ENCODE measurements at places on chromosomes 3 and 15.

DNA sequence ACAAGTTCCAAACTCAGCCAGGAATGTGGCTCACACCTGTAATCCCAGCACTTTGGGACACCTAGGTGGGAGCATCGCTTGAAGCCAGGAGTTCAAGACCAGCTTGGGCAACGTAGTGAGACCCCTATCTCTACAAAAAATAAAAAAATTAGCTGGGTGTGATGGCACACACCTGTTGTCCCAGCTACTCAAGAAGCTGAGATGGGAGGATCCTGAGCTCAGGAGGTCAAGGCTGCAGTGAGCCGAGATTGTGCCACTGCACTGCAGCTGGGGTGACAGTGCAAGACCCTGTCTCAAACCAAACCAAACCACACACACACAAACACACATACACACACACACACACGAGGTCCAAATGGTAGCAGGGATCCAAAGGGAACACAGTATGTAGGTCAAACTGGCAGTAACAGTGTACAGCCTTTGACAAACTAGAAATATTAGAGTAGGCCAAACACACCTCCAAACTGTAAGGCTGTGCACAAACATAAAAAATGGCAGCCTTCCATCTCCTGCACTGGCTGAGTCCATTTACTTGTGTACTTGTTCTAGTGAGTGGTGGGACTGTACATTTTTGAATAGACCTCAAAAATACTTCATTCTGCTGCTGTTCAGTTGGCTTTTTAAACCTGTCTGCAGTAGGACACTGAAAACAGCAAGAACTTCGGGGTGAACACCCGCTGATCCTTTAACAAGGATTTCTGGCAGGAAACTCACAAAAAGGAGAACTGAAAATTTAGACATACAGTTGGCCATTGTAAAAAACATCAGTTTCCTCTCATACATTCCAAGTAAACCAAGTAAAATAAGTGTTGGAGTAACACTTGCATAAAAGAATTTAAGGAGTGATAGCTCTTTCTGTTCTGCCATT, 33.6 kb downstream of the INTS14 start:
- DNase-seq = no peak

GRCh38 chr15:65069179-65069578, 1.4 kb upstream of the RASL12 start:
- no peak for DNase-seq

DNA sequence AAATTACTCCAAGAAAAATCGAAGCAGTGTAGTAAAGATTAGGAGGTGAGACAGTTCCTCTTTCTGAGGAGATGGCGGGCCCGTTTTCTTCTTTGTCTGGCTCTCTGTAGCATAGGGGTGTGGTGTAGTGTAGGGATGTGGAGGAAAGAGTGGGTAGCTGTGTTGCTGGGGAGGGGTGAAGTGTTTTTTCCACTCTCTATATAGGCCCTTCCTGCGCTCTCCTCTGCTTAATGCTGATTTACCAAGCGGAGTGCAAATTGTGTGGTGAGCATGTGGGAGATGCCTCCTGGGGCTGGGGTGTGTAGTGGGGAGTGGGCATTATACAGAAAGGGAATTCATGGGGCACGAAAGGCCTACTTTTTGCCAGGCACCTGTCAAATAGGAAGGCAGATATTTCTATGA, 94.9 kb downstream of the ST6GAL1 start:
- DNase-seq = no peak

GRCh38 chr3:48470286-48470685, 23.7 kb downstream of the ATRIP start:
- no peak for DNase-seq

- DNase-seq = no peak
These were observed 55.8 kb downstream of the TRIM71 start for GRCh38 chr3:32873531-32874130.

GRCh38 chr3:62667714-62668113, 207.5 kb downstream of the CADPS start:
- no peak for DNase-seq

DNA sequence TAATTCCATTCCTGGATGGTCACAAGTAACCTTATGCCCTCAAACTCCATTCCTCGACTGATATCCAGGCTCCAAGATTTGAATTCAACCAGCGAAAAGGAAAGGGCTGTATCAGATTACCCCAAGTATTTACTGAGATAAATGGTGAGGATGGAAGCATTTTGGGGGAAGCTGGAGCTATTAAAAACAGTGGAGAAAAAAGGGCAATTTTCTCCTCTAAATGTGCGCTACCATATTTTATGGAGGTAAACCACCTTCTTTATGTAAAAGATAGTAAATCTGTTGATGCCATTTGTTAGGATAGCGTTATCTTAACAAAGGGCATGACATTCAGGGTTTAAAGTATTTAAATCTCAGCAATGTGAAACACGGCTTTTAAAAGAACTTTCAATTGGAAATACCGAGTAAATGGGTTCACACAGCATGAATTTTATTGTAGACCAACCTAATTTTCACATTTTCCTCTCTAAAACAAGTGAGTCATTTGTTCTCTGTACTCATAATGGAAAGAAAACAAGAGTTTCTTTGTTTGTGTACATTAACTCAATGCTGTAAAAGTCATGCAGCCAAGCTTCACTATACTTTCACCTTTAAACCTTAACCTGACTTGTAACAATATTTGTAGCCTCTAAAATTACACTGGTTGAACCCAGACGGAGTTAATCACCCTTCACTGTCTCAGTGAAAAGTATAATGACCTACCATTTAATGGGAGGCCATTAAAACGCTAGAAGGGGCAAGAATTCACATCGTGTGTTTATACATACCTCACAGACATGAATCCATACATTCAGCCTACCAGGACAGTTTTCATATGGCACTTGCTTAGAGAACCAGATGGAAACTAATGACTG, 773.4 kb downstream of the ROBO1 start:
- no peak for DNase-seq

DNA sequence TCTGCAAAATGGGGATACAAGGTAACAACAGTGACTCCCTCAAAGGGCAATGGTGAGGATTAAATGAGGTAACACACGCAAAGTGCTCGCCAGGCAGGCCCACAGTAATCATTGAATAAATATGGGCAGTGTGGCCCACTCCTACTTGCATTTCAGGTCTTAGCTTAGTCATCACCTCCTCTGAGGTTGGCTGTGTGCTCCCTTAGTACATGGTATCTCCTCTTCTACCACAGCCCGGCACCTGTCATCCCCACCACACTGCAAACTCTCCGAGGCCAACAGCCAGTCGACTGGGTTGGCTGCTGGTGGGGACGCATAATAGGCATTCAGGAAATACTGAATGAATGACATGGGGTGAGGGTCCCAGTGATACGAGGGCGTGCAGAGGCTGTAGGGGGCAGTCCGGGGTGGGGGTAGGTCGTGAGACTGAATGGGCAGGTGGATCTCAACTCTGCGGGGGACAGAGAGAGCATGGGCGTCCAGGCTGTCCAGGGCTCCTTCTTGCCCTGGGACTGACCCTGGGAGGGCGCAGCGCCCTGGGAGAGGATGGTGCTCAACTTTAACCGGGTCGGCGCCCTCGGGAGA, 375 bp upstream of the MYZAP start:
- DNase-seq = no peak

DNA sequence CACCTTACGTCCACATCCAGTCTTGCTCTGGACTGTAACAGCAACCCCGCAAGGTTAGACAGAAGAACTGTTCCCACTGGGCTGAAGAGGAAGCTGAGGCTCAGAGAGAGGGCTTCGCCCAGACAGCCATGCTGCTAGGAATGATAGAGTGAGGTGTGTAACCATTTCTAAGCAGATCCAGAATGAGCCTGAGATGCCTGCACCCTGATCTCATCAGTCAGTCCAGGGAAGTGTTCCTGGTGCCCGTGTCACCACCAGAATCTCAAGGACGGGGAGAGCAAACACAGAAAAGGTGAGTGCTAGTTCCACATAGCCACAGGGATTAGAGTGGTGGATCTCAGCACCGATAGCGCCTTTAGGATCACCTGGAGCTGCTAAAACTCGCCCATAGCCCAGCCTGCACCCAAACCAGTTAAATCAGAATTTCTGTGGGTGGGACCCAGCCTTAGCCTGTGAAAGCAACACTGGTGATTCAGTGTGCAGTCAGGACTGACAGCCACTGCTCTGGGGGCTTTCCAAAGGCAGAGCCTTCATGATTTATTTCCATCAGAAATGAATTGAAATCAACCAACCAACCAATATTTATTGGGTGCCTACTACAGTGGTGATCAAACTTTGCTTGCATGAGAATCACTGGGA, 12.3 kb downstream of the ISLR start:
- no peak for DNase-seq

GRCh38 chr3:55629432-55629831, 142.3 kb upstream of the WNT5A start:
- no peak for DNase-seq

- no peak for DNase-seq
These were observed 65.8 kb downstream of the TPRG1 start for GRCh38 chr3:189237526-189237925.

GRCh38 chr3:173266441-173266840, 125.4 kb upstream of the SPATA16 start:
- no peak for DNase-seq

GRCh38 chr15:96135166-96136093, 195.1 kb upstream of the NR2F2 start:
- no peak for DNase-seq

DNA sequence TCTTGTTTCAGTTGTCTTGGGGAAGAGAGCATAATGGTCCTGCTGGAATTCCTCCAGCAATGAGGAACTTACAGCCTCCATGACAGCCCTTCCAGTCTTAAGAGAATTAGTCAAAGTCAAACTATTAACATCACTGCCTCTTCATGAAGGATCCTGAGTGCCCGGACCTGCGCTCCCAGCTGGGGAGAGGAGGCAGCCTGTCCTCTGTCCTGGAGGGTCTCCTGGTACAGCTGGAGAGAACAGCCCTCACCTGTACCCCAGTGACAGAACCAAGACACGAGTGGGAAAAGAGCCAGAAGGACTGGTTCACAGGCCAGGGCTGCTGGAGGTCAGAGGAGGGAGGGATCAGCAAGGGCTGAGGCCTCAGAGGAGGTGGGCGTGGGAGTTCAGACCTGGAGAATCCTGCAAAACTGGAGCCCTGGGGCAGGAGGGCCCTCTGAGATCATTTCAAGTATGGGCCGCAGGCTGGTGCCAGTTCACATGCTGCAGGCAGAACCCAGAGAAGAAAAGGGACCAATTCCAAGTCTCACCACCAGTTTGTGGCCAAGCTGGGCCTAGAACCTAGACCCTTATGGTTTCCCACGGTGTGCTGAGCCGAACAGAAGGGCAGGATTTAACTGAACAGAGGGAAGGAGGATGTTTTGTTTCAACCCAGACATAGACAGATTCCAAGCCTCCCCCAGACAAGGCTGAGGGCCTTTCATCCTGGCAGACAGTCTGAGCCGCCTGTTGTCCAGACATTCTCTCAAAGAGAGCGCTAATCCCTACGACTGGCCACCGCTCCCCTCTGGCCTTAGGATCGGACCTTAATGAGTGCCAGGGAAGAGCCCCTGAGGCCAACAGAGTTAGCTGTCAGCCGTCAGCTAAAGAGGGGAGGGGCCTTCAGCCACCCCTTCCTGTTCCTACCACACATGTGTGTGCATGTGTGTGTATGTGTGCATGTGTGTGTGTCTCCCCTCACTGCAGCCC, 18.2 kb downstream of the LOXL1 start:
- no peak for DNase-seq

GRCh38 chr3:125317761-125318160, 57.4 kb downstream of the ZNF148 start:
- DNase-seq = no peak

DNA sequence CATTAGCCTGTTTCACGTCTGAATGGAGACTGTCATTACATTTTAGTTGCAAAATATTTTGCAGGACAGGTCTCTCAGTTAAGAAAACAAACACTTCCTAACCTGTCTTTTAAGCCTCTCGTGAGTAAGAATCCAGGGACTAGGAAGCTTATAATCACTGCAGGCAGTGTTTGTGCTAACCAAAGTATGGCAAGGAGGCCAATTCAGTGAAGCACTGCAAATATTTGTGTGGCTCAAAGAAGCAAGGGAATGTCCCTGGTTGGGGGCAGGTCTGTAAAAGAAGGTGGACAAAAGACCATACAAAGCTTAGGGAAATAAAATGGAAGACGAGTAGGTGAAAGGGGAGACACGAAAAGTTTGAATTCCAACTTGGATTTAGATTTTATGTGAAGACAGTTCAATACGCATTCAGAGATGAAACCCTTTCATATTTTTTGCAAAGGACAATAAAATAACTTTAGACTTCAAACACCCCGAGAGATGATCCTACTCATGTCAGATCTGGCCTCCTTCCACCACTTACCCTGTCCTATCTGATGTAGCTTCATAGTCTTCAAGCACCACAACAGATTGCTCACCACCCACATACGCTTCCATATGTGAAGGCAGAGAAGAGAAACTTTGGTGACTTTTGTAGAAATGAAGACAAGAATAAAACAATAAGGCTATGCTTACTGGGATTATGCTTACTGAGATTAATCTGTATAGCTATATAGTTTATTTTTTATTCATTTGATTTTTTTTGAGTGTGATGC, 240.9 kb downstream of the TUSC7 start:
- DNase-seq = no peak

DNA sequence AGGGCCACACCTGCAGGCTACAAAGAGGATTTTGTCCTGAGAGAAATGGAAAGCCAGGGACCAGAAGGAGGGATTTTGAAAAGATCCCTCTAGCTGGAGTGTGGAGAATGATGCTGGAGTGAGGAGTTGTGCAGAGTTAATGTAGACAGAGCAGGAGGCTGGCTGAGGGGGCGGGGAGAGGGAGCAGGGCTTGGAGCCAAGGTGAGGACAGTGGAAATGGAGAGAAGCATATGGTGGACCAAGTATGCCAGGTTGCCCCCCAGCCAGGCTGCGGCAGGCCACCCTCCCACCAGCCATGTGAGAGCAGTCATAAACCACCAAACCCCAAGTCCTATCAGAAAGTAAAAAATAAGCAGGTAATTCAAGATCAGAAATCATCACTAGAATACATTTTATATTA, 14.7 kb downstream of the RARRES1 start:
- DNase-seq = no peak

DNA sequence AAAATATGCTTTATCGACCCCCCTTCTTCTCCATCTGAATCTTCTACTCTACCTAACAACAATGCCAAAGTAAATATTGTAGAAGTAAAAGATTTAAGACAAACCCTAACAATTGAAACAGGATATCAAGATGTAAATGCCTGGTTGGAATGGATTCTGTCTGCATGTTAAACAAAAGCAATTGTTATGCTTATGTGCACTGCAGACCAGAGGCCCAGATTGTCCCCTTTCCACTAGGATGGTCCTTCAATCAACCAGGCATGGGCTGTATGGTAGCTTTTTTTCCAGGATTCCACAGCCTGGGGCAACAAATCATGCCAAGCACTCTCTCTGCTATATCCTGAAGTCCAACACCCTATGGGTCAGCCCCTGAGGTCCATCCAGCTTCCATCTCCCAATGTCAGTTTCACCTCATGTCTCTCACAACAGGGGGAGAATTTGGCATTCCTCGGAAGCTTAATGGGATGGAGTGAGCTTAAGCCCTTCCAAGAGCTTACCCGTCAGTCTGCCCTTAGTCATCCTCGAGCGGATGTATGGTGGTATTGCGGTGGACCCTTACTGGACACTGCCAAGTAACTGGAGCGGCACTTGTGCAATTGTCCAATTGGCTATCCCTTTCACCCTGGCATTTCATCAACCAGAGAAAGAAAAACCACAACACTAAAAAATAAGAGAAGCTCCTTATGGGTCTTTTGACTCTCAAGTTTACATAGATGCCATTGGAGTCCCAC, 36.2 kb downstream of the ZNF589 start:
- DNase-seq = no peak

Data from cortex of kidney (tissue), 1 donor.